ENCODE measurements at places on chromosomes 16 and 17.

DNA sequence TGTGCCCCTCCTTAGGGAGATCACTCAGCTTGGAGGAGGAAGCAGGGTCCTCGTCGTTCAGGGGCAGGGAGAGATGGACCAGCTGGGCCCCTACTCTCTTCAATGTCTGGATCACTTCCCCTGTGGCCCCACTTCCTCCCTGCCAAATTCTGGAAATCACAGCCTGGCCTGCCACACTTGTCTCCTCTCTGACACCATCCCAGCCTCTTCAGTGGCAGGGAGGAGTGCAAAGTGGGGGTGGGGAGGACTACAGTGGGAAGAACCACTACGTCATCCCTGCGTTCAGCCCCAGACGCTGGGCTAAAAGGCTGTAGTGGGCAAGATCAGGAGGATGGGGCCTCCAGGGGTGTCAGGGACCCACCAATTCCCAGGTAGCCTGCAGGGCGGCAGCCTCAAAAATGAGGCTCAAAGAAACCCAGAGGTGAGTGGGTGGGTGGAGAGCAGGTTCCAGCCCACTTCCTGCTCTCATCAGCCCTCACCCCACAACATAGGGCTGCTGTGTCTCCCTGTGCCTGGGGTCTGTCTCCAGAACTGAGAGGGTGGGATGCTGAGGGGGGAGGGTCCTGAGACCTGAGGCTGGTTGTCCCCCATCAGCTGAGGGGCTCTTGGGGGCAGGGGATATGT, 25.0 kb upstream of the TAC4 start:
- no peak for DNase-seq

GRCh38 chr16:68744744-68745280, 7.7 kb downstream of the CDH1 start:
- no peak for DNase-seq

- no peak for DNase-seq
Measured at GRCh38 chr17:37017404-37017803, 68.7 kb downstream of the AATF start.

DNA sequence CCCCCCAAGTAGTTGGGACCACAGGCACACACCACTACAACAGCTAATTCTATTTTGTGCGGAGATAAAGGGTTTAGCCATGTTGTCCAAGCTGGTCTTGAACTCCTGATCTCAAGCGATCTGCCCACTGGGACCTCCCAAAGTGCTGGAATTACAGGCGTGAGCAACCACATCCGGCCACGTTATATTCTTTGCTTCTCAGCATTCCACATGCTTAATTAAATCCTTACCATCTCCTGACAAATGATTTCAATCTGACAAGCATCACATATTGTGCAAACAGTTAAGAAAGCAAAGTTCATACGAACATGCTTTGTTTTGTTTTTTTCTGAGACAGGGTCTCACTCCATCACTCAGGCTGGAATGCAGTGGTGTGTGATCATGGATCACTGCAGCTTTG, 18.2 kb downstream of the HIGD1B start:
- no peak for DNase-seq

DNA sequence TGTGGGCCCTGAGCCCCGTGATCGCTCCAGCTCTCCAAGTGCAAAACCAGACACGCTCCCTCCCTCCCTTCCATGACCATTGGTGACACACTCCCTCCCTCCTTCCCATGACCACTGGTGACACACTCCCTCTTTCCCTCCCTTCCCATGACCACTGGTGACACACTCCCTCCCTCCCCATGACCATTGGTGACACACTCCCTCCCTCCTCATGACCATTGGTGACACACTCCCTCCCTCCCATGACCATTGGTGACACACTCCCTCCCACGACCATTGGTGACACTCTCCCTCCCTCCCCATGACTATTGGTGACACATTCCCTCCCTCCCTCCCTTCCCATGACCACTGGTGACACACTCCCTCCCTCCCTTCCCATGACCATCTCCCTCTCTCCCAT, 56.3 kb downstream of the LMF1 start:
- no peak for DNase-seq

- DNase-seq = no peak
Measured at GRCh38 chr17:29855686-29856085, 74.3 kb downstream of the SSH2 start.

GRCh38 chr17:76917829-76918228, 49.6 kb downstream of the MGAT5B start:
- no peak for DNase-seq

GRCh38 chr17:61648587-61648986, 57.6 kb upstream of the NACA2 start:
- DNase-seq = no peak

DNA sequence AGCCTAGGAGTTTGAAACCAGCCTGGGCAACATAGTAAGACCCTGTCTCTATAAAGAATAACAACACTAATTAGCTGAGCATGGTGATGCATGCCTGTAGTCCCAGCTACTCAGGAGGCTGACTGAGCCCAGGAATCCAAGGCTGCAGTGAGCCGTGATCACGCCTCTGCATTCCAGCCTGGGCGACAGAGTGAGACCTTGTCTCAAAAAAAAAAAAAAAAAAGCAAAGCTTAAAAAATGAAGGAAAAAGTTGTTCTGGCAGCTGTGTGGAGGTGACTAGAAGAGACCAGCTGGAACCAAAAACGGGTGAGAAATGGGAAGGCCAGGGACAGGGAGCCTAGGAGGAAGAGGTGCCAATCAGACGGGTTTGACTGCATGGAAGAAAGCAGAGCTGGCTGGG, 4.2 kb downstream of the BCL7C start:
- no peak for DNase-seq

- no peak for DNase-seq
Measured at GRCh38 chr16:47578573-47578972, 117.4 kb downstream of the PHKB start.

- no peak for DNase-seq
Measured at GRCh38 chr17:64571746-64572145, 65.0 kb downstream of the CEP95 start.

- no peak for DNase-seq
Measured at GRCh38 chr17:67164302-67164701, 80.7 kb downstream of the HELZ start.

GRCh38 chr16:78654929-78655328, 555.5 kb downstream of the WWOX start:
- no peak for DNase-seq

- no peak for DNase-seq
Measured at GRCh38 chr16:12784076-12784475, 19.6 kb downstream of the CPPED1 start.

GRCh38 chr17:70171159-70171558, 1.8 kb downstream of the KCNJ2 start:
- DNase-seq = no peak

DNA sequence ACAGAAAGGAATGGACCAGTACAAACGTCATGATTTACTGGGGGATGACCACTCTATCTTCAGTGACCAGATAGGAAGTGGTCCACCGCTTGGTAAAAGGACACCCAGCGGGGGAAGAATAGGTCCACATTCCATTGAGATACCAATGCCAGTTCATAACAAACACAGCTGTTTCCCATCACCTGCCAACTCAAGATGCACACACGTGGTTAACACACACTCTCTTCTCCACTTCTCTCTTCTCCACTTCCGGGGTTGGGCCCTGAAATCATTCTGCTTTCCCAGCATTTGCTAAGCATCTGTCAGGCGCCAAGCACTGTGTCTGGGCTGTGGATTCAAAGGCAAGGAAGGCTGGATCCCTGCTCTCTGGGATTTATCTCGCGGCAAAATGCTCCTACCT, 175.5 kb downstream of the SLC39A11 start:
- DNase-seq = no peak

GRCh38 chr17:74243013-74243755, 29.8 kb downstream of the TTYH2 start:
- no peak for DNase-seq

DNA sequence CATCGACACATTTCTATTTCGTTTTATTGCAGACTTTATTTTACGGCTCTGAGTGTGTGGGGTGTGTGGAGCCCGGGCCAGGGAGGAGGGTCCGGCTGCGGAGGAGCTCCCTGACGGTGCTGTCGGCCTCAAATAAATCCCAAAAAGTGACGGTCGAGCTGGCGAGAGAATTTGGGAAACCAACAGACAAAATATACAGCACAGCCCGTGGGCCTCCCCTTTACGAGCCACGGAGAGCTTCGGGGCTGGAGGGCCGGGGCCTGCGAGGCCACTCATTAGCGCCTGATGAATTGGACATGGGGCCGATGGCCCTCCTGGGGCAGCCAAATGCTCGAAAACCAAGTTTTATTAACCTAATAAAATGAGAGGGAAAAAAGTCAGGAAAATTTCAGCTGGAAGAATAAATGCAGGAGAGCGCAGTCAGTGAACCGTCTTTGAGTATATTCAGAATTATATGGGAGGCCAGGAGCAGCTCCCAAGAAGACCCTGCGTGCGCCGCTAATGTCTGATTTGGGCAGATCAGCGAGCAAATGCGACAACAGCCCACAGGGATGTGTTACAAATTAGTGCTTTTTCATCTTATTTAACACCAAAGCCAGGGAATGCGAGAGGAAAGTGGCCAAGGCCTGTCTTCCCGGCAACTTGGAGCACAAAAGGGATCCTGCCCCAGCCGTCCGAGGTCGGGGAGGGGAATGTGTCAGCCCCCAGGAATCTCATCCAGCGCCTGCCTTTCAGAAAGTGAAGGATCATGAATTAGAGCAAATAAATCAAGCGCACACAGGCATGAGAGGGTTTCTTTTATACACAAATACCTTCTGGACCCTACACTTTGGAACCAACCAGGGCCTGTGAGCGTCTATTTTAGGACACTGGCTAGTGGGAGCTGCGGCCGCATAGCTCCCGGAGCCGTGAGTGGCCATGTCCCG, 249.1 kb downstream of the C16orf95 start:
- no peak for DNase-seq

- DNase-seq = no peak
Measured at GRCh38 chr16:921321-921905, 49.4 kb downstream of the LMF1 start.

DNA sequence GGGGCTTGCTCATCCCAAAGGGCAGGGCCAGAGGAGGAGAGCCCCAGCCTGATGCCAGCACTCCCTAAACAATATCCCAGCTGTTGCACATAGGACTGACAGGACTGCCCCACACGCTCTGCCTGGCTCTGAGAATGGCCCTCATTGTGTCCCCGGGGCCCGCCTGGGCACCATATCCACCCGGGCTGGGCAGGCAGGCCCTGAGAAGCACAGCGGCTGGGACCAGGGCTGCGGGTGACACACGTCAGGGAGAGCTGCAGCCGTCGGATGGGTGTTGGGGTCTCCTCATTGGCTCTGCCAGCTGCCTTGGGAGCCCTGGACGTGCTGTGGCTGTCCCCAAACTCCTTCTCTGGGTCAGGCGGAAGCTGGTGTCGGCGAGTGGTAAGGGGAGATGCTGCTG, 4.2 kb downstream of the BCAR1 start:
- no peak for DNase-seq

GRCh38 chr16:12095275-12096156, 119.0 kb downstream of the SNX29 start:
- peak; percentile 62 for DNase-seq

GRCh38 chr16:59645194-59645593, 911.1 kb upstream of the GOT2 start:
- no peak for DNase-seq

- DNase-seq = no peak
Measured at GRCh38 chr17:68298601-68299000, 7.3 kb downstream of the ARSG start.

DNA sequence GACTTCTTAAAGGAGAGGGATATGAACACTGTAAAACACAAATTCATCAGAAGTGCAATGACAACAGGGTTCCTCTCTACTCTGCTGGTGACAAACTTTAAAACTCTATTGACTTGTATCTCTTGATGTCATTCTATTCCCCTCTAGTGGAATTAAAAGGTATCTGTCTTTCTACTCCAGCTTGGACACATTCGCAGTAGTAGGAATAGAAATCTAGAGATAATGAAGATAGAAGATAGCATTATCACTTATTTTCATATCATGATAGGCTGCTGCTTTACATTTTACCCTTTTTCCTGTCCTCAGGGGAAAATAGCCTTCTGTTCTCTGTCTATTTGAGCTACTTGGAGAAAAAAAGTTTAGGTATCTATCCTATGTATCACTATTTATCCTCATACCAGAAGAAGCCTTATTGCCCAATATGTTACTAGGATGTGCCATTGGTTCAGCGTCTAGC, 209.6 kb upstream of the CACNG5 start:
- peak; percentile 32 for DNase-seq

DNA sequence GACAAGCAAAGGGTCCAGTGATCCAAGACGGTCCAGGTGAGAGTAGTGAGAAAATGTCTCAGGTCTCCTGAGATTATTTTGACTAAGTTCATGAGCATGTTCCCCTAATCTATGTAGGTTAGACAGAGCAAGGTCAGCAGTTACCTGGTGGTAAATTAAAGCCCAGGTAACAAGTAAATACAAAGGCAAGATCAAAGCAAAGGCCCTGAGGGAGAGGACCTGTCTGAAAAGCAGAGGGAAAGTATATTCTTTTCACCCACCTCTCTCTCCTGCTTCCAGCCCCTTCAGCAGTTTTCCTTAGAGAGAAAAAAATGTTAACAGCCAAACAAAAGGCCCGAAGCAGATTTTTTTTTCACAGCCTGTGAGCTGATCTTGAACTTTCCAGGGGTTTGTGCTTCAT, 302.7 kb downstream of the MAP2K6 start:
- DNase-seq = no peak

- no peak for DNase-seq
Measured at GRCh38 chr17:78965491-78965924, 14.2 kb downstream of the LGALS3BP start.

- DNase-seq = peak; percentile 67
Measured at GRCh38 chr17:83080858-83081683, 1.7 kb downstream of the METRNL start.

DNA sequence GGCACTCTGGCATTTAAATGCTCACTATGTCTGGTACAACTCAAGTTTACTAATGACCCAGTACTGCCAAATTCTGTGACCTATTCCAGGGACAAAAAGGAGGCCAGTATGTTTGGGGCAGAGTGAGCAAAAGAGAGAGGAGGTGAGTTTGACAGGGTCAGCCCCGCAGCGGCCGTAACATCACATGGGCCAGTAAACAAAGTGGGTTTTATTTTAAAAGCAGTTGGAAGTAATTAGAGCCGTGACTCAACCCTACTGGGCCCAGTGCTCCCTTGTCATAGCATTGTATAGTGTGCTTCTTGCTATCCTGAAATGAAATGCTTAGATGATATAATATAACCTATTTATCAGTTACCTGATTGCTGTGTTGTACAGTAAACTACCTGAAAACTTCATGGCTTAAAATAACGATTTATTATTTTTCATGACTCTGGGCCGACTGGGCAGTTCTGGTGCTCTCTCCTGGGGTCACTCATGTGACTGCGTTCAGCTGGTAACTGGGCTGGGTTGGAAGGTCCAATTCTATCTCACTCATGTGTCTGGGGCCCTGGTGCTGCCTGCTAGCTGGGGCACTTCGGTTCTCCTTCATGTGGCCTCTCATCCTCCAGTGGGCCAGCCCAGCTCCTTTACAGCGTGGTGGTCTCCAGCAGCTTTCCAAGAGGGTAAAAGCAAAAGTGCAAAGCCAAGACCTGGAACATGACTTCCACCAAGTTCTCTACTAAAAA, 27.4 kb downstream of the IQCK start:
- DNase-seq = no peak
